ENCODE measurements at places on chromosomes 7 and 10.

DNA sequence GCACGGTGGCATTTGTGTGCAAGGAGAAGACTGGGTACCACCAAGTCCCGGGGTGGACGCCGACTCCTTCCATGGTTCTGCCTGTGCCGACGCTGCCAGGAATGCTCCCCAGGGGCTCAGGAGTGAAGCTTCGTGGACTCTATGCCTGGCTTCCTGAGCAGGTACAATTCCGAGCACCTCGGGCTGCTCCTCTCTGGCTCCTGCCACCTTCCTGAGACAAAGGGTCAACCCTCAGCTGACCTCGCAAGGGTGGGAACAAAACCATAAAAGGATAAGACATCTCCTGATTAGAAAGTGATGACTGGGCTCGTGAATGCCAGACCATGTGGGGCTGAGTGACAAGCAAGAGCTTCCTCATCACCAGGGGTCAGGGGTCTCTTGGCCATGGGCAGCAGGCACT, 31.8 kb downstream of the CALML3 start:
- no peak for DNase-seq

- DNase-seq: no peak
Measured at GRCh38 chr7:2621948-2622640, 9.7 kb upstream of the TTYH3 start.

- no peak for DNase-seq
Measured at GRCh38 chr7:24833549-24833948, 76.3 kb upstream of the GSDME start.

DNA sequence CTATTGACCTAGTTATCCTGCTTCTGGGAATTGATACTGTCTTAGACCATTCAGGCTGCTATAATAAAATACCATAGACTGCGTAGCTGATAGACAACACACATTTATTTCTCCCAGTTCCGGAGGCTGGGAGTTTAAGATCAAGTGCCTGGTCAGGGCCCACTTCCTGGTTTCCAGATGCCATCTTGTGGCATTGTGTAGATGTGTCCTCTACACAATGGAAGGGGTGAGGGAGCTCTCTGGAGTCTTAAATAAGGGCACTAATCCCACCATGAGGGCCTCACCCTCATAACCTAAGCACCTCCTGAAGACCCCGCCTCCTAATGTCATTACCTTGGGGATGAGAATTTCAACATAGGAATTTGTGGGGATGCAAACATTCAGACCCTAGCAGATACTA, 62.4 kb downstream of the SLC35B4 start:
- DNase-seq: no peak

DNA sequence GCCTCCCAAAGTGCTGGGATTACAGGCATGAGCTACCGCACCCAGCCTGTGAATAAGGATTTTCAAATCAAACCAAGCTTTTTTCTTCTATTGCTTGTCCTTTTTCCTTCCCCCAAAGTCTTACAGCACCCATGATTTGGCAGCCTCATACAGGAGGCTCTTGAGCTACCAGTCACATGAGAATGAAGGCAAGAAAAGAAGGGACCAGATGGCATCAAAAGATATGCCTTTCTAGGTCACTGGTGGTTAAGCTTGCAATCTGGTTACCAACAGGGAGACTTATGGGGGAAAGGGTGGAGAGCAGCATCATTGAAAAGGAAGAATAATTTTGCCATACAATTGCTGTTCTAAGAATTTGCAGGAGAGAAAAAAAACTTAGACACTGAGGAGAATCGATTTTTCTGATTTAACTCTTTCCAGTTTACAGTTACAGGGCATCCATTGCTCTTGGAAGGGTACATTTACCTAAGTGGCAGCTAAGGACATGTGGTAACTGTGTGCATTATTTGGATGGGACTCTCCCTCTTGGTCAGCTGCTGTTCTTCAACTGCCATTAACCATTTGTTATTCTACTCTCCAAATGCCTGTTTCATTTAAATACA, 29.5 kb downstream of the SMNDC1 start:
- DNase-seq: no peak

DNA sequence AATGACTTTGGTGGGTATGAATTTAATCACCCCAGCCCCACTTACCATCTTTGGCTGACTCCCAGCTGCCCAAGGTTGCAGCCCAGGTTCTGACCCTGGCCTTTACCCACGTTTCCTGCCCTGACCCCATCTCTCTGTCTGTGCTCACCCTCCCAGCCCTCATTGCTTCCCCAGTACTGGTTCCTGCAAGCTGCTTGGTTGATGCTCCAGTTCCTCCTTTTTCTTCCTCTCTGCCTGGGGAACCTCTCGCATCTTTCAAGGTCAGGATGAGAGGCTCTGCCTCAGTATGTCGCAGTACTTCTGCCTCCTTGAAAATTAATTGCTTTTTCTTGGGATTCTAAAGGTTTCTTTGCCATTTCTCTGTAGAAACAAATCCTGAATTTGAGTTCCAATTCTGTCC, 263.8 kb upstream of the ZNF32 start:
- no peak for DNase-seq

DNA sequence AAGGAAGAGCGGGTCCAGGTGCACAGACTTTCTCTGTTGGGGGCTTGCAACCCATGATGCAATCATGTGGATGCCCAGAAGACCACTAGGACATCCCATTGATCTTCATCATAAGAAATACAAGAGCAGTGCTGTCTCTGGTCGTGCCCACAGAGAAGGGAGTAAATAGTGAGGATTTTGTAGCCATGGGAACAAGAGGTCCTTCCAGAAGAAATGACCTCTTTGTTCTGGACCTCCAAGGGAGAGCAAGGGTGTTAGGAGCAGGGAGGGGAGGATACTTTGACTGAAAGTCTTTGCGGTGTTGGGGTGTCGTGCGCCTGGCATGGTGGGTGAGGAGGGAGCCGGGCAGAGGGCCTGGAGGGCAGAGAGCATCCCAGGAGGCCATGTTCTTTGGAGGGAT, 55.0 kb upstream of the EN2 start:
- DNase-seq: no peak

DNA sequence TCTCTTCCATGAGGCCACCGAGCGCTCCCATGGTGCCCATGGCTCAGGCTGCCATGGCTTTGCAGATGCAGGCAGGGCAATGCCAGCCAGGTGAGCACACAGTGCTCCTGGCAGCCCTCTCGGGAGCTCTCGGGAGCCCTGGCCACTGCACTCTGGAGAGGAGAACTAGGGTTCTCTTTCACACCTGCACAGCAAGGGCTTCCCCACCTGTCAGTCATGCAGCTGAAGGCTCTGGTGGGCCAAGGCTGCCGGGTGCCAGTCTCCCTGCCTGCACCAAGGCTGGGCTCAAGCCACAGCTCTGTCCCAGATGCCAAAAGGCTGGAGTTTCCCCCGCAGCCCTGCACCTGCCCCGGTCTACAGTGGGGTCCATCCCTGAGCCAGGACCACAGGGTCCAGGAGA, 32.6 kb downstream of the NUDT1 start:
- DNase-seq: no peak

GRCh38 chr7:82521906-82522445, 78.4 kb upstream of the CACNA2D1 start:
- no peak for DNase-seq

DNA sequence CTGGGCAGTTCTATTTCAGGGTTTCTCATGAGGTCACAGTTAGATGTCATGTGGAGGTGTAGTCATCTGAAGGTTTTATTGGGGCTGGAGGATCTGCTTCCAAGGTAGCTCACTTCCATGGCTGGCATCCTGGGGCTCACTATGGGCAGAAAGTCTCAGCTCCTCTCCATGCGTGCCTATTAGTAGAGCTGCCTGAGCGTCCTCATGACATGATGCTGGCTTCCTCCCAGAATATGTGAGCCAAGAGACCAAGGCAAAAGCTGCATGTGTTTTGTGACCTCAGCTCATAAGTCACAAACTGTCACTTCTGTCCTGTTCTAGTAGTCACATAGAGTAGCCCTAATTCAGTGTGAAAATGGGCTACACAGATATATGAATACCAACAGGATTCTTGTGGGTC, 524.4 kb downstream of the SUGCT start:
- DNase-seq: no peak

DNA sequence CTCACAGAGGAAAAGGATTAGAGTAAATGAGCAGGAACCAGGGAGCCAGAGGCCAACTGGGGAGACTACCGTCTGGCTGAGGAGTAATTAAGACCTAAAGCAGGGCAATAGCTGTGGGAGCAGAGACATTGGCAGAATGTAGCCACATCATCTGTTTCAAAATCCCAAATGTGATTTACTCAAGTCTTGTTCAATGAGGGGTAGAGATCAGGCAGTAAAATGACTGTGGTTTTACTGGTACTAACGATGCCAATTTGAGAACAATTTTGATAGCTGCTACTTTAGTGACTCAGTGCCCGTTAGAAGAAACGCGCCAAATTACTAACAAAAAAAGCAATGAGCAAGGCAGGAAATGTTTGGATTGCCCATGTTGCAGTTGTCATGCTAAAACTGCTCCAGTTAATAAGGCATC, 12.7 kb upstream of the MIOS start:
- no peak for DNase-seq

DNA sequence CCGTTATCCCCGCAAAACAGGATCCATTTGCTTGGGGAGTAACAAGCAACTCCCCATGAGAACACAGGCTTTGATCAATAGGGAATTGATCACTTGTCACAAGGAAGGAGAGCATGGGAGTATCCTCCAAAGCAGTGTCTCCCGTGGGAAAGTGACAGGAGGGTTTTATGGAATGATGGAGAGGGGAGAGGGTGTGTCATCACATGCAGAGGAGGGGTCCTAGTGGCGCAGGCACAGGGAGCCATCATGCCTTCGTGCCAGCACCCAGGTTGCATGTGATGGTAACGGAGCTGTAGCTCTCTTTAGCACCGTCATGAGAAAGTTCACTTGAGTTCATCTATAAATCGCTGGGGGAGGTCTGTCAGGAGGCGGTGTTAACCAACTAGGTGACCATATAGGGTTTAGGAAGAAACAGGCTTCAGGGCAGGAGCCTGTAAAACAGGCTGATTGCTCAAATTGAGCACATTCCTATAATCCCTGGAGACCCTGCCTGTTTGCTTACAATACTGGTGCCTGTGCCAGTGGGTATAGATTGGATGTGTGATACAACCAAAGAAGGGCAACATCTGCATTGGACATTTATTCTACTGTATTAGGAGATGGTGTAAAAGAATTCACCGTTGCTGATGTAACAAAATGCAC, 428.5 kb downstream of the GALNT17 start:
- no peak for DNase-seq

GRCh38 chr10:11073410-11073809, 55.7 kb downstream of the CELF2 start:
- no peak for DNase-seq

DNA sequence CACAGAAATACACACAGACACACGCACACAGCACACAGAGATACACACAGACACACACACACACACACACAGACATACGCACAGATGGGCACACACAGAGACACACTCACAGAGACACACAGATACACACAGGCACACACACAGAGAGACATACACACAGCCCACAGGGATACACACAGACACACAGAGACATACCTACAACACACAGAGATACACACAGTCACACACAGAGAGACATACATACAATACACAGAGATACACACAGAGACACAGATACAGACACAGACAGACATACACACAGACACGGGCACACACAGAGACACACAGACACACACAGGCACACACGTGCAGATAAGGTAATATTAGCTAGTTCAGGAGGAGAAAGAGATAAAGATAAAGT, 76.9 kb downstream of the EGFR start:
- no peak for DNase-seq

- DNase-seq: no peak
Measured at GRCh38 chr7:80699721-80700256, 61.3 kb downstream of the CD36 start.

- DNase-seq: no peak
Measured at GRCh38 chr10:132143162-132143561, 43.6 kb upstream of the DPYSL4 start.

- DNase-seq: no peak
Measured at GRCh38 chr7:157755741-157756140, 418.9 kb downstream of the DNAJB6 start.

- no peak for DNase-seq
Measured at GRCh38 chr7:41629711-41630111, 73.2 kb downstream of the INHBA start.

DNA sequence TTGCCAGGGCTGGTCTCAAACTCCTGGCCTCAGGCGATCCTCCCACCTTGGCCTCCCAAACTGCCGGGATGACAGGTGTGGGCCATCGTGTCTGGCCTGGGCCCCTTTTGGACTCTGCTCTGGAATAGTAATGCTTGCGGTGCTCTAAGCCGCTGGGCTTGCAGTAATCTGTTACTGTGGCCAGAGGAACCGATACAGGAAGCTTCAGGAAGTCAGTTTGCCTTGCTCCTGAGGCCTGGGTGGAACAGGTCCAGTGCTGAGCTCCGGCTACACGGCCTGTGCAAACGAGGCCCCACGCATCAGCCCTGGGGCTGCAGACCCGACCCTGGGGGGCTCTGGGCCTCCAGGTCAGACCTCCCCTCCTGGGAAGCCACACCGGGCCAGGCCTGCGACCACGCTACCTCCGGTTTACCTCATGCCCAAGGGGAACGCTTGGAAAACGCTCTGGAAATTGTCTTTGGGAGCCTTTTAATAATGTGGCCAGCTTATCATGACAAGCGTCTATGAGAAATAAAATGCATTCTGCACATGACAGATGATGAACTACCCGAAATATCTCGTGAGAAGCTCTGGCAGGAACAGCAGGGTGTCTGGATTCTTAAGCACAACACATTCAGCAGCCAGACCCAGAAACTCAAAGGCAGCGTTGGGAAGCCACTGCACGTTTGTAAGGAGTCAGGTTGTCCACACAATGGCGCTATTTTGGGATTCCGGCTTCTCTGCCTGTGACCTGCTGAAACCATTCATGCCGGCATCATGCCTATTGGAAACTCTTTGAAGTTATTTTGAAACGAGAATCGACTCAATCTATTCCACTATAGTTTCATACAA, 10.1 kb upstream of the ADAP1 start:
- no peak for DNase-seq

GRCh38 chr7:6367701-6368211, 80.0 kb downstream of the DAGLB start:
- no peak for DNase-seq

- no peak for DNase-seq
Measured at GRCh38 chr10:122213766-122214165, 57.3 kb upstream of the BTBD16 start.

DNA sequence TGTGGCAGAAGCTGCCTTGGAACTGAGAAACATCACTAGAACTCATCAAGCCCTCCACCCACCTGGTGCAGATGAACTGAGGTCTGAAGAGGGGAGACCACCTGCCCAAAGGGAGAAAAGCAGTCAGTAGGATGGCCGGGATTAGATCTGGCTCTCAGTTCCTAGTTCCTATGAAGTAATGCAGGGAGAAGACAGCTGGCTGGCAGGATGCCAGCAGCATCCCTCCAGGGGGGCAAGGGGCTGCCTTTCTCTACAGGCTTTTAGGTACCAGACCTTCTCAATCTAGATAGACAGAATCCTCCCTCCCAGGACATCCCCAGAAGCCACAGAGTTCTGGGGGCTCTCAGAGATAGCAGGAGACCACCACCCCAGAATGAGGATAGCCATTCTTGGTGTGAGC, 7.8 kb downstream of the CRHR2 start:
- no peak for DNase-seq

- DNase-seq: no peak
Measured at GRCh38 chr7:96380111-96380512, 58.2 kb upstream of the SLC25A13 start.
